ENCODE measurements at places on chromosomes 7 and 10.

- DNase-seq = no peak
These were observed 69.3 kb downstream of the OSBPL3 start for GRCh38 chr7:24910551-24911212.

- DNase-seq = no peak
These were observed 369.1 kb downstream of the PLXNA4 start for GRCh38 chr7:132207211-132207610.

- DNase-seq = no peak
These were observed 29.4 kb upstream of the MBL2 start for GRCh38 chr10:52801947-52802346.

- no peak for DNase-seq
These were observed 581.7 kb downstream of the DNAJB6 start for GRCh38 chr7:157918326-157919080.
